ENCODE measurements at places on chromosomes 1 and 21. TPM values are rescaled to one million over a fixed set of nuclear protein-coding genes. Genes with fewer than 3 reads are reported as not detected.

Gene FAM177B
- not detected for total RNA-seq

Gene UBE2Q1
- 25.6 TPM for total RNA-seq

Gene MX2
- total RNA-seq, result 39.6 TPM

Gene CD55
- total RNA-seq, result 86.2 TPM

Gene C1orf226
- total RNA-seq, result 2.5 TPM

Gene SPRR3
- total RNA-seq, result not detected

Gene CYP4A22
- 0.72 TPM for total RNA-seq

Gene DNALI1
- total RNA-seq, result 4.9 TPM

Gene GUCA2A
- not detected for total RNA-seq

Gene F5
- 1.4 TPM for total RNA-seq

Gene OLIG2
- not detected for total RNA-seq

Gene NECTIN4
- total RNA-seq, result not detected

Gene KCNQ4
- total RNA-seq, result 0.79 TPM

Gene LPAR3
- total RNA-seq, result not detected

Gene NUAK2
- total RNA-seq, result 5.4 TPM

Gene SARS1
- total RNA-seq, result 122 TPM

Gene S100B
- 126 TPM for total RNA-seq

Gene GREM2
- 0.09 TPM for total RNA-seq

Gene MMEL1
- total RNA-seq, result 1.6 TPM

Gene USH2A
- not detected for total RNA-seq

Gene SLC25A44
- 19.1 TPM for total RNA-seq

Gene BEND5
- 1.5 TPM for total RNA-seq

Gene OR2T34
- not detected for total RNA-seq

Data from omental fat pad (tissue), 4 donors.